ENCODE measurements at places on chromosomes 12 and 14. TPM values are rescaled to one million over a fixed set of nuclear protein-coding genes. Genes with fewer than 3 reads are reported as not detected.
A peak's percentile ranks its signal among the peaks of the same experiment; 100 is the strongest.

ANG gene
- polyA plus RNA-seq = 1.7 TPM

TWF1 gene
- polyA plus RNA-seq = 11.3 TPM

ADCY4 gene
- polyA plus RNA-seq = 1.8 TPM

NYNRIN gene
- polyA plus RNA-seq = 6.4 TPM

STAT6 gene
- 8.8 TPM for polyA plus RNA-seq

C14orf39 gene
- not detected for polyA plus RNA-seq

GLIPR1L2 gene
- 1.5 TPM for polyA plus RNA-seq

HNRNPC gene
- polyA plus RNA-seq = 735 TPM

TEAD4 gene
- polyA plus RNA-seq = 6.1 TPM

LGR5 gene
- 8.1 TPM for polyA plus RNA-seq

- no peak for DNase-seq
Measured at GRCh38 chr14:106803379-106803778, 1277.0 kb downstream of the TMEM121 start.

- DNase-seq = no peak
Measured at GRCh38 chr12:57435293-57435692, 709 bp downstream of the INHBC start.

GRCh38 chr12:28057856-28058615, 85.5 kb upstream of the PTHLH start:
- no peak for DNase-seq

DNA sequence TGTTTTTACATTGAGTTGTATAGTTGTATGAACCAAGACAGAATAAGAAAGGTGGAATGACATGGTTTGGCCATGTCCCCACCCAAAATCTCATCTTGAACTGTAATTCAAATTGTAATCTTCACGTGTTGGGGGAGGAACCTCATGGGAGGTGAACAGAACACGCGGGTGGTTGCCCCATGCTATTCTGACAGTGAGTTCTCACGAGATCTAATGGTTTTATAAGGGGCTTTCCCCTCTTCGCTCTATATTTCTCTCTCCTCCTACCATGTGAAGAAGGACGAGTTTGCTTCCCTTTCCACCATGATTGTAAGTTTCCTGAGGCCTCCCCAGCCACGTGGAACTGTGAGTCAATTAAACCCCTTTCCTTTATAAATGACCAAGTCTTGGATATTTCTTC, 25.3 kb downstream of the DDHD1 start:
- no peak for DNase-seq

- DNase-seq = no peak
Measured at GRCh38 chr12:114400925-114401324, 5.0 kb downstream of the TBX5 start.

GRCh38 chr14:72892879-72893635, 844 bp downstream of the DPF3 start:
- DNase-seq = peak; percentile 13

DNA sequence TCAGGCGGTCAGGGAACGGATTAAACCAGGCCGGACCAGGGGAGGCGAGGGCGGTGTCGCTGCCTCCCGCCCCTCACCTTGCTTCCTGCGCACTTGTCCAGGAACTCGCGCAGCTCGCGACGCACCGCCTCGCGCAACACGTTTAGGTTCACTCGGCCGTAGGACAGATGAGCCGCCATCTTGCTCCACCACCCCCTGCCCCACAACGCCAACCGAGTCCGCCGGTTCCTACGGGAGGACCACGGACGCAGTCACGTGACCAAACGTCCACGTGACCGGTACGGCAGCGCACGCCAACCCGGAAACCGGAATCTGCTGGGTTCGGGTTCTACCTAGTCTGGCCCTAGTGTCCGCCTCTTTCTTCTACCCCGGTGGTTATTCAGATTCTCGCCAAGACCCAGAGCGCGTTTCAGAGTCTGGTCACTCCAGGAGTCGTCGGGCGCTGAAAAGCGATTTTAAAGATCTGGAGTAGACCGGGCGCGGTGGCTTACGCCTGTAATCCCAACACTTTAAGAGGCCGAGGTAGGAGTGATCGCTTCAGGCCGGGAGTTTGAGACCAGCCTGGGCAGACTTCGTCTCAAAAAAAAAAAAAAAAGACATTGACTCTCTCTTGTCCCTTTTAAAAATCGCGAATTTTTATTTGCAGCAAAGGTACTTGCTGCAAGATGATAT, at the start of gene VPS33A:
Gene VPS33A, minus strand, starts transcription at position 265 of the 672 bp plus-strand sequence. Its CDS starts 86 bp downstream, at position 179.
- peak; percentile 98 for DNase-seq

GRCh38 chr12:94560431-94561221, 89.7 kb downstream of the TMCC3 start:
- no peak for DNase-seq

DNA sequence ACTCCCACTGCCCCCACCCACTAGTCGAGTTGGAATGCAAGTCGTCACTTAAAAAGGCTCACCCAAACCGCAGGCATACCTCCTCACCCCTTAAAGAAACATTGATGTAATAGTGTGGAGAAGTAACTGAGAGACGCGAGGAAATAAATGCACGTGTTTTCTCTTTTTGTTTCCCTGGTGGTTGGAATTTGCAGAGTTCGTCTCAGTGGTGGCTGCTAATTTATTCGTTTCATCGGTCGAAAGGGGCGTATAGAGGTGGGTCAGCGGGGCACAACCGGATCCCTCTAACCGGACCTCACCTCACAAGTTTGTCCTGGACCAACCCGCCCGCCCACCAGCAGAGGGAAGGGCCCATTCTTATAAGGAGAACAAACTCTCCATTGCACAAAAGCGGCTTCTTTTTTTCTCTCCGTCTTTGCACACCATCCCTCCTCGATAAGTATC, 5.0 kb upstream of the NPAS3 start:
- peak; percentile 33 for DNase-seq

- no peak for DNase-seq
Measured at GRCh38 chr12:70469221-70469820, 103.2 kb downstream of the KCNMB4 start.

DNA sequence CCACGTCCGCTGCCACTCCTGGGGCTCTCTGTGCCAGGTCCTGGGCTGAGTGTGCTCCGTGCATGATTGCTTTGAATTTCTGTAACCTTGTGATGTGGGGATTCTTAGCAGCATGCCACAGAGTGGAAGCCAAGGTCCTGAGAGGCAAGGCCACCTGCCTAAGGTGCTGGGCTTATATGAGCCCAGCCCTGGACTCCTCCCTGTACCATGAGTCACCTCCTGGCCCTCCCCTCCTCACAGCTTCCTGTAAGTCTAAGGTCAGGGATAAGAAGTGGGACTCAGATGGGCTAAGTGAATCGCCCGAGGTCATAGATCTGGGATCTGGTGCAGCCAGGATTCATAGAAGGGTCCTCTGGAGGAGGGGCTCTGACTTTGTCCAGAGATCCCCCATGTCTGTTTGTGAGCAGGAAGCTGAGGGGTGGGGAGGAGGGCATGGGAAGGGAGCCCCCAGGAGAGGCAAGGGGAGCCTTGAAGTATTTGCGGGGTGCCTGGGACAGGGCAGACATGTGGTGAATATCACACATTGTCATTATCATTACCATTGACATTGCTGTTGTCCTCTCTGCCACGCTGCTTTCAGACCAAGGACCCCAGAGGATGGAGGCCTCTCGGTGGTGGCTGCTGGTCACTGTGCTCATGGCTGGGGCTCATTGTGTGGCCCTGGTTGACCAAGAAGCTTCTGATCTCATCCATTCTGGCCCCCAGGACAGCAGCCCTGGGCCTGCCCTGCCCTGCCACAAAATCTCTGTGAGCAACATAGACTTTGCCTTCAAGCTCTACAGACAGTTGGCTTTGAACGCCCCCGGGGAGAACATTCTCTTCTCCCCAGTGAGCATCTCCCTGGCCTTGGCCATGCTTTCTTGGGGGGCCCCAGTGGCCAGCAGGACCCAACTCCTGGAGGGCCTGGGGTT, 28.8 kb downstream of the SERPINA3 start:
- DNase-seq = no peak

DNA sequence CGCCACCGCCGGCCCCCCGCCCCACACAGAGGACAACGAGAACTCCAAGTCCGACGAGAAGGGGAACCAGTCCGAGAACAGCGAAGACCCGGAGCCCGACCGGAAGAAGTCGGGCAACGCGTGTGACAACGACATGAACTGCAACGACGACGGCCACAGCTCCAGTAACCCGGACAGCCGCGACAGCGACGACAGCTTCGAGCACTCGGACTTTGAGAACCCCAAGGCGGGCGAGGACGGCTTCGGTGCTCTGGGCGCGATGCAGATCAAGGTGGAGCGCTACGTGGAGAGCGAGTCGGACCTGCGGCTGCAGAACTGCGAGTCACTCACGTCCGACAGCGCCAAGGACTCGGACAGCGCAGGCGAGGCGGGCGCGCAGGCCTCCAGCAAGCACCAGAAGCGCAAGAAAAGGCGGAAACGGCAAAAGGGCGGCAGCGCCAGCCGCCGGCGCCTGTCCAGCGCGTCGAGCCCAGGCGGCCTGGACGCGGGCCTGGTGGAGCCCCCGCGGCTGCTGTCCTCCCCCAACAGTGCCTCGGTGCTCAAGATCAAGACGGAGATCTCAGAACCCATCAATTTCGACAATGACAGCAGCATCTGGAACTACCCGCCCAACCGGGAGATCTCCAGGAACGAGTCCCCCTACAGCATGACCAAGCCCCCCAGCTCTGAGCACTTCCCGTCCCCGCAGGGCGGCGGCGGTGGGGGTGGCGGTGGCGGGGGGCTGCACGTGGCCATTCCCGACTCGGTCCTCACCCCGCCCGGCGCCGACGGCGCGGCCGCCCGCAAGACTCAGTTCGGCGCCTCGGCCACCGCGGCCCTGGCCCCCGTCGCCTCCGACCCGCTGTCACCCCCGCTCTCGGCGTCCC, 150.9 kb downstream of the EGLN3 start:
- DNase-seq = no peak

DNA sequence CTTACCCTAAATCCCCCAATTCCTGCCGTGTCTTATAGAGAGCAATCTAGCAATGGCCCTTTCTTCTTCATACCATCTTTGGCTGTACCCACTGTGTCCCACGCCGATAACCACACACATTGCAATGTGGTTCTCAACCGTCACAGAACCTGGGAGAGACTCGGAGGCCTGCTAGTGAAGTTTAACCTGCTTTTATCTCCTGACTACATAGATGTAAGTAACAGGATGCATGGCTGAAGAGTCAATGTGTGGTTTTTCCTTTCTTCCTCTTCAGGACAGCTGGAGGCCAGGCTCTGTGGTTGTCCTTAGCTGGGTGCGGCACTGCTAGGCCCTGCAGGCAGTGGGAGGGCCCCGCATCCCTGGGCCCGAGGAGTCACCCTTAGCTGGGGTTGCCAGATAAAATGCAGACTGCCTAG, 51.3 kb downstream of the ZNF664 start:
- DNase-seq = no peak

GRCh38 chr12:21992823-21993222, 51.6 kb upstream of the ABCC9 start:
- DNase-seq = no peak

- DNase-seq = no peak
Measured at GRCh38 chr12:96364092-96364700, 36.0 kb downstream of the CDK17 start.

GRCh38 chr12:32273712-32274111, 125.6 kb upstream of the FGD4 start:
- DNase-seq = no peak

- DNase-seq = no peak
Measured at GRCh38 chr14:106491851-106492250, 965.5 kb downstream of the TMEM121 start.

DNA sequence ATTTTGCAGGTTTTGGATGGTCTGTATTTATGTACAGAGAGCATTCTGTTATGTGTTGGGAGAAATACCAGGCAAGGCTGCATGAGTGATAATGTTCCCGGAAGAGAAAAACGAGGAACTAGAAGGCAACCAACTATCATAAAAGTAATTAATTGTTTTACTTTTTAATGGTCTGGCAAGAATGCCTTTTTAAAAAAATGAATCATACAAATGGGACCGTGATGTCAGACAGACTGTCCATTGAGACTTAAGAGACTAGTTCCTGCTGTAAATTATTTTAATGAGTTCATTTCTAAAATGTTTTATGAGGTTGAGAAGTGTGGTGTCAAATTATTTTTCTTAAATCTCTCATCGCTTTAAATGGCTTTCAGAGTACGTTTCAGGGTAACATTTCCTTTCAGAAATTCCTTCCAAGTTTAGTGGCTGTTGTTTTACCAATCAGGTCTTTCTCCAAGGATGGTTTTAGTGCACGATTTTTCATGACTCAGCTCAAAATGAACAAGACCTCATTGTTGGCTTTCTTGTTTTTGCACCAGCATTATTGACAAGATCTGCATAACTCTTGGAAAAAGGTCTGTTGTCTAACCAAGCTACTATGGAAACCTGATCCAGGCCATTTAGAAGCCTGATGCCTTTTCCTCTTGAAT, 86.1 kb upstream of the ARHGAP5 start:
- peak; percentile 46 for DNase-seq

- DNase-seq = peak; percentile 4
Measured at GRCh38 chr14:28407996-28408395, 358.6 kb upstream of the FOXG1 start.

GRCh38 chr14:38309522-38310277, 53.8 kb upstream of the CLEC14A start:
- DNase-seq = no peak

DNA sequence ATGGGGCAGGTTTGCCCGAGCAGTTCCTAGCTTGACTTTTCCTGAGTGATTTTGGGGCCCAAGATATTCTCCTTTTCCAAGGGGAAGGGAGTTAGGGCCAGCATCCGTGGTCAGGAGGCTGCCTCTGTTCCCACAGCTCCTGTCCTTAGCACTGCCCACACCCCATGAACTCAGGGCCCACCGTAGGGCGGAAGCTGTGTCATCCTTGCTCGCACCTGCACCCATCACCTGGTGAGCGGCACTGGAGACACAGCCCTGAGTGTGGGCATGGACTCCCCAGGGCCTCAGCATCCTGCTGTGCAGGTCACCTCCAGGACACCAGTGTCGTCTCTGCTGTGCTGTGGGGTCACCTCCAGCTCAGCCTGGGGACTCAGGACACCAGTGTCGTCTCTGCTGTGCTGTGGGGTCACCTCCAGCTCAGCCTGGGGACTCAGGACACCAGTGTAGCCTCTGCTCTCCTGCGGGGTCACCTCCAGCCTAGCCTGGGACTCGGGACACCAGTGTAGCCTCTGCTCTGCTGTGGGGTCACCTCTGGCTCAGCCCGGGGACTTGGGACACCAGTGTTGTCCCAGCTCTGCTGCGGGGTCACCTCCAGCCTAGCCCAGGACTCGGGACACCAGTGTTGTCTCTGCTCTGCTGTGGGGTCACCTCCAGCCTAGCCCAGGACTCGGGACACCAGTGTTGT, 322.9 kb downstream of the ADGRD1 start:
- no peak for DNase-seq

GRCh38 chr12:131089531-131090273, 136.0 kb downstream of the ADGRD1 start:
- no peak for DNase-seq

DNA sequence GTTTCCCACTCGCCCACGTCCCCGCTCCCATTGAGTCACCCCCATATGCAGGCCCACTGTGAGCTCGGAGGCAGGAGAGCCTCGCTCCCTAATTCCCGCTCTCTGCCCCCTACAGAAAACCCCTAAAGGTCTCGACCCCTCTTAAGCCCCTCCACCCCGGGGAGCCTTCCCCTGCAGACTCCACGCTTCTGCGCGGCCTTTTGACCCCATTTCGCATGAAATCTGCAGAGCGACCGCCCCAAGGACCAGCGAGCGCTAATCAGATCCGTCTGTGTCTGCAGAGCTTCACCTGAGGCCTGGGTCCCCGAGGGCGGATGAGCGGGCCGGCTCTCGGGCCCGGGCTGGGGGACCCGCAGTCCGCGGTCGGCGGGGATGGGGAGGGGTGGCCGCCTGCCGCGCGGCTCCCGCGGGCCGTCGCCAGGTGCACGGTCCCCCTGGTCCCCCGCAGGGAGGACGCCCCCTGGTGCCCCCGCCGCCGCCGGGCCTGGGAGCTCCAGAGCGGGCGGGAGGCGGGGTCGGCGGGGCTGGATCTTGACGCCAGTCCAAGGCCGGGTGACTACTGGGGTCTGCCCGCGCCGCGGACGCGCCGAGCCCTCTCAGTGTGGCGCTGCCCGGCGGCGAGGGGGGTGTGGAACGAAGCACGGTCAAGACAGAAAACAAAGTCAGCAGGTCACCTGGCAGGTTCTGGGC, 10.1 kb downstream of the BMP4 start:
- peak; percentile 16 for DNase-seq
